ENCODE measurements at places on chromosomes 2 and 18.
A peak's percentile ranks its signal among the peaks of the same experiment; 100 is the strongest.

GRCh38 chr18:1746131-1746530, 825.2 kb downstream of the METTL4 start:
- DNase-seq: no peak

- no peak for DNase-seq
Measured at GRCh38 chr2:233819884-233820773, 34.2 kb downstream of the HJURP start.

- no peak for DNase-seq
Measured at GRCh38 chr2:66675591-66675990, 240.7 kb downstream of the MEIS1 start.

DNA sequence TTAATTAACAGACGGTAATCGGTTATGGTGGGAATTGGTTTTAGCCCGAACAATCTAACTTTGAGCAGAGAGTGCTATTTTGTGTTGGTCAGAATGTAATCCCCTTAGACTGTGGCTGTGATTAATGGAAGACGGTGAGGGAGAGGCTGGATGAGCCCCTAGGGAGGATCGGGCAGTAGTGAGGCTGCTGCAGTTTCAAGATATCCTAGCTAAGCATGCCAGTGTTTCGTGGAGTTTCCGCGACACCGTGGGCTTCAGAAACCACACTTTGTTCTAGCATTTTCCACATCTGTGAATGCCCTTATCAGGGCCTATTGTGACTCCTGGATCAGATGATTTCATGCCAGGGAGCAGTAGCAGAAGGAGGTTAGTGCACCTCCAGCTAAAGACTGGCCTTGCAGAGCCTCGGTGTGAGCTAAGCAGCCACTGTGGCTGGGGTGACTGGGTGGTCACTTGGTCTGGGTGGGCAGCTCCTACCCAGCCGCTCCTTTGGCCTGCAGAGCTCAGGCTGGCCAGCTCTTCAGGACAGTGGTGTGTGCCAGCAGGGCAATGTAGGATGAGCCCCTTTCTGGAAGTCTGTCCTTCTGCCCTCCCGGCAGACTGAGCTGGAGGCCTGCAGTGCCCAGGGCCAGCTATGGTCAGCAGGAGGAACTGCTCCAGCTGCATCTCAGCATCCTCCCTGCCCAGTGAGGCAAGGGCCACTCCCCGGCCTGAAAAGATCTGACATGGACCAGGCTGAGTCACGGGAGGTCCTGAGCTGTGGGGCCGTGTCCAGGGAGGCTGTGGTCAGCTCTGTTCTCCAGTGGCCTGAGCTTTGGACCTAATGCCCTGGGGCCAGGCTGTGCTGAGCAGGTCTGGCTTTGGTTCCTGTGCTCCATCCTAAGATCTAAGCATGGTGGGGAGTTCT, 142.6 kb upstream of the GPC1 start:
- no peak for DNase-seq

- DNase-seq: no peak
Measured at GRCh38 chr2:100451092-100451491, 19.2 kb upstream of the NMS start.

DNA sequence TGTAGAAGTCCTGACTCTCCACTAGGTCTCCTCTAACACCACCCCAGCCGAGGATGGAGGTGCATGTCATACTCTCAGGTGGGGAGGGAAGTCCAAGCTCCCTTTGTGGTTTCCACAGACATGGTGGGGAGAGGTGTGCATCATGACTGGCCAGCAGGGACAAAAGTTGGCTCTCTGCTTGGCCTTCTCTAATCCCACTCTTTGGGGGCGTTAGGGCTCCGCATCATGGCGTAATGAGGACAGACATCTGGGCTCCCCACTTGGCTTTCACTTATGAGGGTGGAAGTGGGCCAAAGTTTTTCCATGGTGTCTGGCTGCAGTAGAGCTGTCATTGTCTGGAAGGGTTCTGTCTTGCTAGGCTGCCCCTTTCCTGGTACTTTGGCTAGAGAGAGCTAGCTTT, 80.7 kb upstream of the DAPL1 start:
- no peak for DNase-seq

- DNase-seq: peak; percentile 10
Measured at GRCh38 chr2:64453770-64454385, at the start of gene LGALSL. Gene LGALSL (plus strand): TSS chr2:64454162. CDS start chr2:64454546, 384 bp downstream.

- no peak for DNase-seq
Measured at GRCh38 chr2:177799531-177799930, 273.0 kb downstream of the PDE11A start.

GRCh38 chr18:79494936-79495335, 99.2 kb downstream of the NFATC1 start:
- DNase-seq: no peak

GRCh38 chr18:60411715-60412114, 39.1 kb upstream of the MC4R start:
- no peak for DNase-seq

DNA sequence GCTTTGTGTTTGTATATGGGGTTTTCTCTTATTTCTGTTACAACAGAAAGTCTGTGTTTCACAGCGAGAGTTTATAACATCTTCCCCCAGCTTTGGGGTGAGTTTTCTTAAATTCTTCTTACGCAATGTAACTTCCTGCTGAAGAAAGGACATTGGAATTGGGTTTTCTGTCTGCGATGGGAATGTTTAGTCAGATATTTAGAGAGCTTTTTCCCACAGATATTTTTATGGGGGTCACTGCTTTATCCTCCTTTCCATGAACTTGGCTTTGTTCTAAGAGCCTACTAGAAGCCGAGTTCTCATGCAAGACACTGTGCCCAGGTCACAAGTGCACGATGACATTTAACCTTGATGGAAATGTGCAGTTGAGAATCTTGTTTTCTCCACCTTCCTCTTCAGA, 22.1 kb downstream of the B3GNT2 start:
- peak; percentile 48 for DNase-seq

DNA sequence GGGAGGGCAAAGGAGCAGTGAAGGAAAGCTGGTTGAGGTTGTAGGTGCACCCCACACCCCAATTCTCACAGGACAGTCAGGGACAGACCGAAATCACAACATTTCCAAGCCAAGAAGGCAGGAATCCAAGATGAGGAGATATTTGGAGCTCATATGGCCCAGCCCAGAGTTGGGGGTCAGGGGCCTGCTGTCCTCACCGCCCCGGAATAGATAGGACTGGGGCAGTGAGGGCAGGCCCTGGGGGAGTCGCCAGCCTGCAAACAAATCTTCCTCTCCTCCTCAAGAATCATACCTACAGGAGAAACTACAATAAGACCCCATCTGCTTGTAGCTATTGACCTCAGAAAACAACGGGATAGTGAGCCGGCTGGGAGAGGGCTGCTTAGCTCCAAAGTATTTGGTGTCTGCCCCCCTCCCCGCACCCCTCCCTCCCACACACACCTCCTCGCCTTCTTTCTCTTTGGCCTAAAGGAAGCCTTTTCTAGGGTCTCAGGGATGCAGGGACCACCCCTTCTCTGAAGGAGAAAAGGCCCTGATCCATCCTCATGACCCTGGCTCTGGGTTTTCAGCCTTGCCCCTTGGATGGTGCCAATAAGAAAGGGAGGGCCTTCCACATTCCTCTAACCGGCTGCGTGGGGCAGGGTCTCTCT, 3.8 kb downstream of the EN1 start:
- no peak for DNase-seq

DNA sequence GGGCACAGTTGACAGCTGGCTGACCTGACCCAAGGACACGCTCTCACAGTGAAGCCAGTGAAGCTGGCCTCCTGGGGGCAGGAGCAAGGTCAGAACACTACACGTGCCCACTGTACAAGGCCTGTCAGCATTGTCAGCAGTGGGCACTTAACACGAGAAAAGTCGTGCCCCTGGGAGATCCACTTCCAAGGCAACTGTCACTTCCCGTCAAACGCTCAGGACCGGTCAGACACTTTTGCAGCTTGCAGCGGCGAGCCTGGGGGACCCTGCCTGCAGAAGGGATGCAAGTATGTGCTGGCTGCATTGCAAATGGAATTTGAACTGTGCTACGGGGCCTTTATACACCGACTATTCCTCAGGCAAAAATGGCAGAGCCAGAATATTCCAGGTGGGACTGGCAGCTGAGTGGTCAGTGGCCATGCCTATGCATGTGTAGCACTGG, 176.2 kb downstream of the BCL2 start:
- no peak for DNase-seq

GRCh38 chr2:197889041-197889440, 84.6 kb downstream of the PLCL1 start:
- DNase-seq: peak; percentile 93

DNA sequence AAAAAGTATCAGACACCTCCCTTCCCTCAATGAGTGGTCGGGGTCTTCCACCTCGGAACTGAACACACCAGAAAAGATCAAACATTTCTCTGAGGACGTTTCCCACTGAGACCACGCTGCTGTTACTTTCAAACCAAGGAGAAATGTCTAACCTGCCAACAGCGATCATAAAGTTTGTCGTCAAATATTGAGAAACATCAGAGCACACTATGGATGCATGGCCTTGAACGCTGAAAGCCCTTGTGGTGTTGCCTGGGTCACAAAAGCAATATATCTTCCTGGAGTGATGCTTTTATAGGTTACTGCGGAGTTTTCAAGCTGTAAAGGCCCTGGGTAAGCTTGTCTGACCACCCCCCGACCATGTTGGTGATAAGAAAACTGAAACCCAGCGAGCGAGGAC, 70.2 kb upstream of the ID2 start:
- no peak for DNase-seq

GRCh38 chr18:41150316-41150715, 804.7 kb upstream of the PIK3C3 start:
- DNase-seq: no peak

DNA sequence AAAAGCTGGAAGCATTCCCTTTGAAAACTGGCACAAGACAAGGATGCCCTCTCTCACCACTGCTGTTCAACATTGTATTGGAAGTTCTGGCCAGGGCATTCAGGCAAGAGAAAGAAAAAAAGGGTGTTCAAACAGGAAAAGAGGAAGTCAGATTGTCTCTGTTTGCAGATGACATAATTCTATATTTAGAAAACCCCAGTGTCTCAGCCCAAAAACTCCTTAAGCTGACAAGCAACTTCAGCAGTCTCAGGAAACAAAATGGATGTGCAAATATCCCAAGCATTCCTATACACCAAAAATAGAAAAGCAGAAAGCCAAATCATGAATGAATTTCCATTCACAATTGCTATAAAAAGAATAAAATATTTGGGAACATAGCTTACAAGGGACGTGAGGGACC, 11.1 kb downstream of the SLC8A1 start:
- DNase-seq: peak; percentile 76

- DNase-seq: no peak
Measured at GRCh38 chr2:167790189-167790588, 457.2 kb downstream of the STK39 start.

DNA sequence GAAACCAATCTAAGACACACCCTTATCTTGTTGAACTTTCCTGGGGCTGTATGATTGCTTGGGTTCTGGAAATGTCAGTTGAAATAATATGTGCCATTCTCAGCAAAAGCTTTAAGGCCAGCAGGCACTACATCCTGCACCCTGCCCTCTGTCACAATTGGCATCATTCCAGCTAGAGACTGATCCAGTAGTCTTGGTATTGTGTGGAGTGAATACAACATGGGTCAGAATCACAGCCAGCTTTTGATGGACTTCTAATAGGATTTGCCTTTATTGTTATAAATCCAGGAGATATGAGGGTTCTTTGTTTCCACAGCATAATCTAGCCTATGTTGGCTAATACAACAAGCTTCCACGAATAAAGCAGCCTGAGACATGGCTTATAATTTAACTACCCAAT, 617.0 kb upstream of the CDH2 start:
- DNase-seq: no peak

- DNase-seq: no peak
Measured at GRCh38 chr2:114192362-114192761, 250.1 kb upstream of the DPP10 start.

GRCh38 chr2:147398996-147399395, 445.8 kb upstream of the ACVR2A start:
- no peak for DNase-seq

DNA sequence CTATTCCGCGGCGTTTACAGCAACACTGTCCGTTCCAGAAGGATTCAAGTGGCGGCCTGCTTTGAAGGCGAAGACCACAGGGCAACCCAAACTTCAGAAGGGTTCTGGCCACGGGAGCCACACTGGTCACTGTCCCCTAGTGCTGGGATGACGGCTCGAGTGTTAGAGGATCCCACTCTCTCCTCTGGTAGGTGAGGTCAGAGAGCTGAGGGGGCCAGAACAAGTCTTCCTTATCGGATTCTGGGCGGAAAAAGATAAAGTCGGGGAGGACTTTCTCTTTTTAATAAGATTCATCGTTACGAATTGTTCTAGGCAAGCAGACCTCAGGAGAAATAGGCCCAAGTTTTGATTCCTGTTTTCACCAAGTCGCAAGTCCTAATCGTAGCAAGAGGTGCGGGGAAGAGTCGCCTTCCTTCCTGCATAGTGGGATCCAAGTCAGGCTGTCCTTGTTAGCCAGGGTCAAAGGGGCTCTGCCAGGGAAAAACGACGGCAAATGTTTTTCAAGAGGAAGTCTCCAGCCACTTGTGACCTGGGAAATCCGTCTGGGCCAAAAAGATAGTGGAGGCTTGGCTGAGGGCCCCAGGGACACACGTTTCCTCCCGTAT, 864 bp upstream of the MYL12A start:
- no peak for DNase-seq

DNA sequence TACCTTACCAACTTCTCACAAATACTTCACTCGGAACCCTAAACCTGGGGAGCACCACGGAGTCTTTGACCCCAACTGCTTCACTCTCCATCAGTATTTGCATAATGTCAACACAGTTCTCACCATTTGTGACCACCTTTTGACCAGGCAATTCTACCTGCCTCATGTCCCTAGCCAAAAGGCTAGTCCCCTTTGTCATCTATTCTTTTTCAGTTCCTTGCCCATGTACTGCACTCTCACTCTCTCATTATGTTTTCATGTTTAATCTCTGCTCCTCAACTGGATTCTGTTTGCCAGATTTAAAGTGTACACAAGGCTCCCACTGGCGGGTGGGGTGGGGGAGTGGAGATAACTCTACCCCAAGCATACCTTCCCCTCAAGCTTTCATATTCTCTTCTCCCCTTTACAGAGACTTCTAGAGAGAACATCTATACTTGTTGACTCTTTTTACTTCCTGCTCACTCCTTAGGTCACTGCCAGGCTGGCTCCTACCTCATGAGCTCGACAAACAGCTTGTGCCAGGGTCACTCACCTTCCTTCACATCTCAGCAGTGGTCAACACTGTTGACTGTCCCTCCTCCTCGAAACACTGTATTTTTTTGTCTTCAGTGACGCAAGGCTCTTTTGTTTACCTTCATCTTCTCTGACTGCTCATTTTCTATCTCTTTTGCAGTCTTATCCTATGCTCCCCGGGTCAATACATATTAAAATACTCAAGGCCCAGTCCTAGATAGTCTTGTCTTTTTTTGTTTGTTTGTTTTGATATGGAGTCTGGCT, 88.7 kb upstream of the MAP4K3 start:
- no peak for DNase-seq

All from CD14-positive monocyte (primary cell).